ENCODE measurements at places on chromosomes 2 and 18. TPM values are rescaled to one million over a fixed set of nuclear protein-coding genes. Genes with fewer than 3 reads are reported as not detected.

GKN1 gene
- not detected for polyA plus RNA-seq

DNA sequence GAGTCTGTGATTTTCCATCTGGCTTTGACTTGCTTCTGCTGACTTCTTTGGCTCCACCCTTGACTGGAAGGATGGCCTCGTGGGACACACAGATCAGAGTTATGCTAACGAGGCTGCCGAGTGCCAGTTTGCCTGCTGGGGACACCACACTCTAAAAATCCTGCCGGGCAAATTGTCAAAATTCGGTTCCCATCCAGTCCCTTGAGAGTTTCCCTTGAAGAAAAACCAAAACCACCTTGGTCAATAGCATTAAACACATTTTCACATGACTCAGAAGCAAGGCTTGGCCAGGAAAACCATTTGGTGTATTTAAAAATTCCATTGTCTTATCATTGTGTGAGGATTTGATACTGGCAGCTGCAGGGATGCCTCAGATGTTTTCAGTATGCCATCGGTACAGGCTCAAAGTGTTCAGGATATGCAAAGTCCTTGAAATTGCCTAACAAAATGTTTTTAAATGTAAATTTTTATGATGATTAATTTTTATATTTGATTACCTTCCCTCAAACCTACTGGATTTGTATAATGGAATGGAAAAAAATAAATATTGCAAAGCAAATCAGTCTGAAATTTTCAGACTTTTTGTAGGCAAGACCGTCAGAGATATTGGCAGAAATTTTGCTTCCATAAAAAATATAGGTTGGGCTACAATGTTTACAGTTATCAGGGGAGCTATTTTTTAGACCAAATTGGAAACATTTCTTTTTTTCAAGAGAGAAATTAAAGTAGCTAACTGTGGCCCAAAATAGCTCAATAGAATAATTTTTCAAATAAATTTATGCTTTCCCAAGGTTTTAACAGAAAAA lies 41.6 kb downstream of the KCNE4 start:
- DNase-seq, result peak; percentile 75

IL37 gene
- polyA plus RNA-seq, result not detected

DNA sequence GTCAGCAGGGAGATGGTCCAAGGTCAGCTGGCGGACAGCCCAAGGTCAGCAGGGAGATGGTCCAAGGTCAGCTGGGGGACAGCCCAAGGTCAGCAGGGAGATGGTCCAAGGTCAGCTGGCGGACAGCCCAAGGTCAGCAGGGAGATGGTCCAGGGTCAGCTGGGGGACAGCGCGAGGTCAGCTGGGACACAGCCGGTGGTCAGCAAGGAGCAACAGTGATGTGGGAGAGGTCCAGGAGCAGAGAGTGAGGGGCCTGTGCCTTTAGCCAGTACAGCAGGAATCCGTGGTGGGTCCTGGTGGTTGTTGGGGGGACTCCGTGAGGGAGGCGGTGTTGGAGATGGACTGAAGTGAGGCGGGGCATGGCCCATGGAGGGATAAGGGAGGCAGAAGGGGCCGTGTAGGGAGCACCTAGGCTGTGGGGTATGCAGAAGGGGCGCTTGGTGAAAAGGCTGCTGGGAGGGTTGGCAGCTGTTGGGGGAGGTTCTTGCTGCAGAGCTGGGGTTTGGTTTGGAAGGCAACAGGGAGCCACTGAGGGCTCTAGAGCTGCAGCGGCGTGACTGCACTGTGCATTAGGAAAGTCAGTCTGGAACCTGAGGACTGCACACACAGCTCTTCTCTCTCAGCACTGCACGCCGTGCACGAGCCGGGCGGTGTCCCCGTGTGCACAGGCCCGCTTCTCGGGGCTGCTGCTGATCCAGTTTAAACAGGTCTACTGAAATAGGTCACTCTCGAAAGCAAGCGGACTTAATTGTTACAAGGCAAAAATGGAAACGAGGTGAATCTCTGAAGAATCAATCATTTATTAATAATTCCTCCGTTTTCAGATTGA lies 76.2 kb upstream of the HDAC4 start:
- no peak for DNase-seq

DNA sequence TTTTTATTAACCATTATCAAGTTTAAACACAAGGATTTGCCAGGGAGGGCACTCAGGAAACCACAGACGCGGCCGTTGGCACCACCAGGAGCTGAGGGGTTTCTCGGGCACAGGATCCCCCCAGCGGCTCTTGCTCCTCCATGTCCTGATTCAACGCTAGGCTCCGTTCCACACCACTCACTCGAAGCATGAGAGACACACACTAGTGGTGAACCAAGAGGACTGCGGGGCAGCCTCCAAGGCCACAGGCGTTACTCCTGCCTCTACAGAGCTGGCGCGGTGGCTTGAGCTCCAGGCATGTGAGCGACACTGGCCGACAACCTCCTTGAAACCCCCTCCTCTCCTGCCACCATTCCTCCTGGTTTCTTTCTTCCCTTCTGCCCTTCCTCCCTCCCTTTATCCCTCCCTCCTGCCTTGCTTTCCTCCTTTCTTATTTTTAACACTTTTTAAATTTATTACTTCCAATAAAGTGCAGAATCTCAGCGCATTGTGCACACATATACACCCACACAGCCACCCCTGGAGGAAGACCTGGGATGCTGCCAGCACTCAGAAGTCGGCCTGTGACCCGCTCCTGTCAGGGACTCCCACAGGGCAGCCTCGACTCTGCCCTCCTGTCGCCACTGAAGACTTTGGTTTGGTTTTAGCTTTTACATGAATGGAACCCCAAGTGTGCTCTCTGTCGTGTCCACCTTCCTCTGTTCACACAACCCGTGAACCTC lies 21.7 kb downstream of the COX7A2L start:
- DNase-seq, result no peak

GRCh38 chr2:176130147-176130956 lies 847 bp downstream of the HOXD8 start:
- DNase-seq, result peak; percentile 61

- DNase-seq, result no peak
Measured at GRCh38 chr18:32010124-32010721, 8.4 kb upstream of the RNF125 start.

All from pancreas (tissue), 10 donors.